Esophagus squamous epithelium (tissue), 5 donors: ENCODE measurements at places on chromosomes 1 and 21. TPM values are rescaled to one million over a fixed set of nuclear protein-coding genes. Genes with fewer than 3 reads are reported as not detected.
A peak's percentile ranks its signal among the peaks of the same experiment; 100 is the strongest.

DNA sequence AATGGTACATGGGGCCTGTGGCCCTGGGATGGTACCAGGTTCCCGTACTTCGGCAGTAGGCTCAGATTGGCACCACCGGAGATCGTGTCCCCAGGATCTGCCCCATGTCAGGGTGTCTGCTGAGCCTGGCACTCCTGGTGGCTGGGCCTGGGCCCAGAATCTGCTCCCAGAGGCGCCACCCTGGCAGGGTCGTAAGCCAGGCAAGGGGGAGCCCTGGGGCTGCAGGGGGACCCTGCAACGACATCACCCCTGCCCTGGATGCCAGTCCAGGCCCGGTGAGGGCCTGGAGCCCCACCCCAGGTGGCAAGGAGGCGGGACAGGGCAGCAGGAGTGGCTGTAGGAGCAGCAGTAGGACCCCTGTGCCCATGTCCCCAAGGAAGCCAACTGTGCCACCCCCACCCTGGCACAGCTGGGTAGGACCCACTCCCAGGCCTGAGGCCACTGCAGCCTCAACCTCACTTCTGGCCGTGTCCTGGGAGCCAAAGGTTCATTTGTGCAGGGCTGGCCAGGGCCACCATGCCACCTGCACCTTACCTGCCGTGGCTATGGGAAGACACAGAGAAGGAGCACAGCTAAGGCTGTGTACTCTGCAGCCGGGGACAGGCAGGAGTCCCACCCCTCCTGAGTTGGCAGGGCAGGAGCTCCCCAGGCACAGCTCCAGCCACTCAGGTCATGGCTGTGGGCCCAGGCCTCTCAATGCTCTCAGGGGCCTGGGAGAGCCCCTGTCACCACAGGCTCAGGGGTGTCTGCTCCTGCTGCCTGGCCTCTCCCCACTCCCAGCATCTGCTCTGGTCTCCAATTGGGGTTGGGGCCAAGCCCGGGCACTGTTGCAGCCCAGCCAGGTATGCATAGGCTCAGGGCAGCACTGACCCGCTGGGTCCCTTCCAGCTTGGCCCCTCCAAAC, 141.7 kb downstream of the EIF4G3 start:
- H3K36me3 ChIP-seq: no peaks in the 10 kb centered on the region
- DNase-seq: no peak
- no peaks in the 10 kb centered on the region for H3K27me3 ChIP-seq
- H3K4me1 ChIP-seq: peaks cover 3% of the 10 kb centered on the region

DNA sequence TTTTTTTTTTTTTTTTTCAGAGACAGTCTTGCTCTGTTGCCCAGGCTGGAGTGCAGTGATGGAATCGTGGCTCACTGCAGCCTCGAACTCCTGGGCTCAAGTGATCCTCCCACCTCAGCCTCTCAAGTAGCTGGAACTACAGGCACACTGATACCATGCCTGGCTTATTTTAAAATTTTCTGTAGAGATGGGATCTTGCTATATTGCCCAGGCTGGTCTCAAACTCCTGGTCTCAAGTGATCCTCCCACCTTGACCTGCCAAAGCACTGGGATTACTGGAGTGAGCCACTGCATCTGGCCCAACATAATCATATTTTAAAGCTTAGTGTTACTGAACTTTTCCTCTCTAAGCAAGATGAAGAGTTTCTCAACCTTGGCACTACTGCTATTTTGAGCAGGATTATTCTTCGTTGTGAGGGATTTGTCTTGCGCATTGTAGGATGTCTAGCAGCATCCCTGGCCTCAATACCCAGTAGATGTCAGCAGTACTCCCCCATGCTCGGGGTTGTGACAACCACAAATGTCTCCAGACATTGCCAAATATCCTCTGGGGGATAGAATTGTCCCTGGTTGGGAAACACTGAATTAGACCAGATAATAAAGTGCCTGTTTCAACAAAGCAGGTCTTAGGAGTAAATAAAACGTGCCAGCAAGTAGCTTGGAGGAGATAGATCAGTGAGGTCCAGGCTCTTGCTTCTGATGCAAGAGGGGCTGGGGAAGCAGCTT, 15.1 kb upstream of the THRAP3 start:
- H3K4me3 ChIP-seq: no peak overlapping the region
- no peaks in the 10 kb centered on the region for H3K36me3 ChIP-seq
- no peaks in the 10 kb centered on the region for H3K27me3 ChIP-seq
- peaks cover 39% of the 10 kb centered on the region for H3K4me1 ChIP-seq

DNA sequence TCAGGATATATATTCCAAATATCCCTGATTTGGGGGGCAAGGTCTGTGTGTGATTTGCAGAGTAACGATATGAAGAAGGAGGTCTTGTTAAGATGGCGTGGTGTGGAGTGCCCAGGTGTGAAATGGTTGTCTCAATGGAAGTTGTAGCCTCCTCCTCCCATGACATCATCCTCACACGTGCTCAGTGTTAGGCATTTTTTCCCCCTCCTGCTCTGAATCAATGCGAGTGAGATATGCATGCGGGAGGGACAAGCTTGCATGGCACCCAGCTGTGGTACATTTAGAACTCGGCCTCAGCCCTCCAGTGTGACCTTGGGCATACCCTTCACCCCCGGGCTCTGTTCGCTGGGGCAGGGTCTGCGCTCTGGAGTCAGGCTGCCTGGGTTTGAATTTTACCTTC, 55.6 kb downstream of the B3GALT5 start:
- DNase-seq: no peak
- H3K36me3 ChIP-seq: no peaks in the 10 kb centered on the region
- no peak overlapping the region for H3K4me3 ChIP-seq
- no peak overlapping the region for H3K27ac ChIP-seq
- no peaks in the 10 kb centered on the region for H3K4me1 ChIP-seq
- H3K27me3 ChIP-seq: no peaks in the 10 kb centered on the region

DNA sequence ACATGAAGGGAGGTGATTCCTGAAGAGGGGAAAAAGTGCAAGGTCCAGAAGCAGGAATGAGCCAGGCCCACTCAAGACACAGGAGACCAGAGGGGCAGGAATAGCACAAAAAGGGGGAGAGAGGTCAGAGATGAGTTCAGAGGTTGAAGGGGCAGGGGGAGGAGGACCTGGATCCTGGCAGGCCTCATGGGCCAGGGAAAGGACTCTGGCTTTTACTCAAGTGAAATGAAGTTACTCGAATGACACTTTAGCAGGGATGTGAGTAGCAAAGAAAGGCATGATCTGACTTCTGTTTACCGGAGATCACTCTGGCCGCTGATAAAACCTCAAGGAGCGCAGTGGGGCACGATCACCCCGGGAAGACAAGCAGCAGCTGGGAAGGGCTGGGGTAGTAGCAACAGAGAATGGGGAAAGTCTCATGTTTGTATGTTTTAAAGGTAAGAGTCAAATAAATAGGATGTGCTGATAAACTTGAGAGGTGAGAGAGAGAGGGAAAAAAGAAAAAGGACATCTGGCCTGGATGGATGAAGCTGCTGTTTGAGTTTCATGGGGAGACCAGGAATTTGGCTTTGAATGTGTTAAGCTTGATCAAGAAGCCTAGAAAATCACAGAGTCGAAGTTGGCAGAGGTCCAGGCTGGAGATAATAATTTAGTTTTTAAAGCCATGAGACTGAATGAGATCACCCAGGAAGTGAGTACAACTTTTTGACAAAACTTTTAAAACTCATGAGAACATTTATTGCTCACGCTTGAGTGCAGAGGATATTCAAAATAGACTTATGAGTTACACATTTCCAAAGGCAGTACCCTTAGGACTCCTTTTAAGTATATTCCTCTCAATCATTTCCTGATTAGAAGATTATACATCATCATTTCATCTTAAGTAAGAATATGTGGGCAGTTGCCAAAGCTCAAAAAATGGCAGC, 156.0 kb downstream of the RERE start:
- no peak for DNase-seq
- H3K36me3 ChIP-seq: no peaks in the 10 kb centered on the region
- peaks cover 73% of the 10 kb centered on the region for H3K4me1 ChIP-seq
- H3K27me3 ChIP-seq: no peaks in the 10 kb centered on the region
- no peak overlapping the region for H3K4me3 ChIP-seq
- H3K27ac ChIP-seq: peak overlapping the region; percentile 46

DNA sequence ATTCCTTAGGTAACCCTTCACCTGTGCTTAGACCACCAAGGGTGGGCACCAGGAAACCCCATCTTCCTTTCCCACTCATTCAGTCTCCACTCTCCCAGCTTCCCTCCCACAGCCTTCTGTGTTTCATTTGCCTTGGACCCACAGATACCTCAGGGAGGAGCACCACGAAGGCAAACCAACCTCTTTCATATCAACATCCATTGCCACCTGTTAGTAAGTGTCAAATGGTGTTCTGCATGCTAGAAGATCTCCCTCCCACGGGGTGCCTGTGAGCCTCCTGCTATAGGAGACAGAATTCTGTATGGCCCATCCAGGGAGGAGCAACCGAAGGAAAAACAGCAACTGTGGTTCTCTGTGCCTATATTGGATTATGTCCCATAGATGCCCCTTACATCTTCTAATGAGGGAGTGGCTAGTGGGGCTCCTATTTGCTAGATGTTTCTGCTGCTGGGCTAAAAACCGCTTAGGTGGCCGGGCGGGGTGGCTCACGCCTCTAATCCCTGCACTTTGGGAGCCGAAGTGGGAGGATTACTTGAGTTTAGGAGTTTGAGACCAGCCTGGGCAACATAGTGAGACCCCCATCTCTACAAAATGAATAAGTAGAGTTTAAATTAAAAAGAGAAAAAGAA, 25.6 kb upstream of the SCCPDH start:
- peak overlapping the region; percentile 24 for H3K27ac ChIP-seq
- DNase-seq: no peak
- peak overlapping the region; percentile 26 for H3K4me3 ChIP-seq
- H3K27me3 ChIP-seq: no peaks in the 10 kb centered on the region

GRCh38 chr1:98458511-98459485, 202.7 kb upstream of the SNX7 start:
- H3K4me1 ChIP-seq: no peaks in the 10 kb centered on the region
- no peak for DNase-seq
- no peaks in the 10 kb centered on the region for H3K36me3 ChIP-seq
- H3K4me3 ChIP-seq: no peak overlapping the region
- no peaks in the 10 kb centered on the region for H3K27me3 ChIP-seq
- no peak overlapping the region for H3K27ac ChIP-seq

GRCh38 chr1:2121101-2121691, 71.0 kb downstream of the PRKCZ start:
- H3K27ac ChIP-seq: no peak overlapping the region
- H3K36me3 ChIP-seq: no peaks in the 10 kb centered on the region
- H3K4me3 ChIP-seq: no peak overlapping the region
- no peak for DNase-seq
- H3K4me1 ChIP-seq: no peaks in the 10 kb centered on the region
- no peaks in the 10 kb centered on the region for H3K27me3 ChIP-seq

Gene FAM131C
- not detected for total RNA-seq

GRCh38 chr1:195715652-195716051, 892.6 kb downstream of the KCNT2 start:
- H3K27me3 ChIP-seq: no peaks in the 10 kb centered on the region
- H3K36me3 ChIP-seq: no peaks in the 10 kb centered on the region
- no peak for DNase-seq
- H3K4me1 ChIP-seq: peaks cover 36% of the 10 kb centered on the region

DNA sequence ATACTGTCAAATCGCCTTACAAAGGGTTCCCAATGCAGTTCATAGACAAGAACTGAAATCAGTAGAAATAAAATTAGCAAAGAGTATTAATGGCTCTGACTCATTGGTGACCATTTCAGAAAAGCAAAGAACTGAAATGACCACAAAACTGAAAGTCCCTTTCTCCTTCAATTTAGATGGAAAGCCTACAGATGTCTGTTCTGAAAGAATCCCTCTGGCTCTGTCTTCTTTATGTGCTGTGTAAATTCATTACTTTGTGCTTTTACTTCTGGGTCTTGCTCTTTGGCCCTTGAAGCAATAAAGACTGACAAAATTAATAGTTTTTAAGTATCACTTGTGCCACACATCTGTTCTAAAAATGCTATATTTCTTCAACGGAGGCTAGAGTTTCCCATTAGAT, 62.7 kb upstream of the GPR89A start:
- H3K27me3 ChIP-seq: no peaks in the 10 kb centered on the region
- H3K4me1 ChIP-seq: no peaks in the 10 kb centered on the region
- no peak overlapping the region for H3K27ac ChIP-seq
- no peaks in the 10 kb centered on the region for H3K36me3 ChIP-seq
- no peak overlapping the region for H3K4me3 ChIP-seq
- DNase-seq: no peak

- no peaks in the 10 kb centered on the region for H3K36me3 ChIP-seq
- DNase-seq: no peak
- no peak overlapping the region for H3K27ac ChIP-seq
- no peak overlapping the region for H3K4me3 ChIP-seq
- no peaks in the 10 kb centered on the region for H3K4me1 ChIP-seq
These were observed 211.6 kb downstream of the LMX1A start for GRCh38 chr1:165144757-165145397.

DNA sequence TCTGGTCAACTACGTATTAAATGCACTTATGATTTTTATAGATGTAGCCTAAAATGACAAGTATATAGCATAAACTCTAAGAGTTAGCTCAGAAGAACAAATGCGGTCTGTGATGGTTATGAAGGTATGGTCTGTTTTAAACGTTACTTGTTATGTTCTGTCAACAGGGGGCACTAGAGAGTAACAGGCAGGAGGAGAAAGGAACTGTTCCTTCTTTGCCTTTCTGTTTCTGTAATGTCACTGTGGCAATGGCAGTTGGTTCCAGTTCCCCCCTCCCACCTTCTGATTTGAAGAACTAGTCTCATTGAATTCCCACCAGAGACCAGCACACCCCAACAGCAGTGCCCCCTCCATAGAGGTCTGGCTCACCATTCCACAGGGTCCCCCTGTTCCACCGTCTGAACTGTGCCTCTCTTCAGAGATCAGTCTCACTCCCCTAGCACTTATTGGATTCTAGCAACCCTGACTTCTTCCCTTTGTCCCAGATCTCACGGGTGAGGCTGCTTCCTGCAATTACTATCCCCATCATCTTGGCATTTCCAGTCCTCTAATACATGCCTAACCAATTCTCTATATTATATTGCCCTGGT, 14.0 kb downstream of the KRTAP24-1 start:
- no peak overlapping the region for H3K4me3 ChIP-seq
- H3K27me3 ChIP-seq: no peaks in the 10 kb centered on the region
- no peak for DNase-seq
- no peaks in the 10 kb centered on the region for H3K4me1 ChIP-seq

- no peak for DNase-seq
- H3K36me3 ChIP-seq: no peaks in the 10 kb centered on the region
- H3K27me3 ChIP-seq: no peaks in the 10 kb centered on the region
These were observed 7.4 kb upstream of the TENT5C start for GRCh38 chr1:117598489-117598888.

Gene S100A2
- total RNA-seq: 1,053 TPM

DNA sequence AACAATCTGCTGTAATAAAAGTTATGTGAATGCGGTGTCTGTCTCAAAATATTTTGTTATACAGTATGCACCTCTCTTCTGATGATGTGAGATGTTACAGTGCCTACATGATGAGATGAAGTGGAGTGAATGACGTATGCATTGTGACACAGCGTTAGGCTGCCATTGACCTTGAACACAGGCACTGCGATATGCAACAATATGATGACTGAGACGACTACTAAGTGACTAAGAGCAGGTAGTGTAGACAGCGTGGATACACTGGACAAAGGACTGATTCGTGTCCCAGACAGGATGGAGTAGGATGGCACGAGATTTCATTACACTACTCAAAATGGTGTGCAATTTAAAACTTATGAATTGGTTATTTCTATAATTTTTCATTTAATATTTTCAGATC, 8.4 kb downstream of the SGIP1 start:
- no peak overlapping the region for H3K4me3 ChIP-seq
- no peak for DNase-seq
- no peak overlapping the region for H3K27ac ChIP-seq
- no peaks in the 10 kb centered on the region for H3K27me3 ChIP-seq
- no peaks in the 10 kb centered on the region for H3K36me3 ChIP-seq
- peaks cover 6% of the 10 kb centered on the region for H3K4me1 ChIP-seq

- no peaks in the 10 kb centered on the region for H3K36me3 ChIP-seq
- no peaks in the 10 kb centered on the region for H3K4me1 ChIP-seq
- no peaks in the 10 kb centered on the region for H3K27me3 ChIP-seq
- no peak overlapping the region for H3K4me3 ChIP-seq
These were observed 618.5 kb downstream of the PTPRU start for GRCh38 chr1:29854700-29855276.
